ENCODE measurements at places on chromosomes 5 and 9. TPM values are rescaled to one million over a fixed set of nuclear protein-coding genes. Genes with fewer than 3 reads are reported as not detected.

DNA sequence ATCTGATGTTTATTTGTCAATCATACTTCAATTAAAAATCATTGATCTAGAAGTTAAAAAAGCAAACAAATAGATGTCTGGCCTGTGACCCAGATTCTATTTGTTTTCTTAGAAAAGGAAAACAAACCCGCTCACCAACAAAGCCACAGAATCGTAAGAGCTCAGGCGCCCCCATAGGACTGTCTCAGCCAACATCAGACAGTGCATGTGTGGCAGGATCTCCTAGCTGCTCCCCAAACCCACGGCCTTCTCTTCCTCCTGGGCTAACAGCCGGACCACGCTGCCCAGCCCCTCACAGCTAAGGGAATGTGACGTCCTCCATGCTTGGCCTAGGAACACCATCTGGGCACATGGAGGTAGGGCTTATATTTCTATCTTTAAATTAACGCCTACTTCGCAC lies 19.4 kb downstream of the OR2Y1 start:
- H3K27ac ChIP-seq = no peak overlapping the region
- no peaks in the 10 kb centered on the region for H3K27me3 ChIP-seq
- H3K4me3 ChIP-seq = no peak overlapping the region
- H3K36me3 ChIP-seq = no peaks in the 10 kb centered on the region
- no peak for DNase-seq
- H3K4me1 ChIP-seq = no peaks in the 10 kb centered on the region

DNA sequence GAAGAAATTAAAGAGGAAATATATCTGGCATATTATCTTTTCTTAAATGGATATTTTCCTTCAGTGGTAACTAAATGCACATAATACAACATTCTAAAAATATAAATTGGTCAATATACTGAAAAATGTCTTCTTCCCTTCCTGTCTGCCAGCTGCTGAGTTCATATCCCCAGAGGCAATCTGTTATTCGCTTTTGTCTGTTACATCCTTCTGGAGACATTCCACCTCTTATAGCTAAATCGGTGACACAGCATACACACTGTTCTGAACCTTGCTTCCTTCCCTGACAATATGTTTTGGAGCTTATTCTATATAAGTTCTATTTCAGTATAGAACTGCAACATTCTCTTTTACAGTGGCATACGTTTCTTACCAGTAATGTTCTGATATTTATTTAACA lies 147.8 kb downstream of the TENT4A start:
- no peaks in the 10 kb centered on the region for H3K4me1 ChIP-seq
- H3K27ac ChIP-seq = no peak overlapping the region
- no peaks in the 10 kb centered on the region for H3K36me3 ChIP-seq
- DNase-seq = no peak

- DNase-seq = no peak
- peaks cover 53% of the 10 kb centered on the region for H3K27me3 ChIP-seq
- H3K27ac ChIP-seq = no peak overlapping the region
These were observed 1.0 kb downstream of the GGTA1 start for GRCh38 chr9:121498487-121499176.

GRCh38 chr9:21141427-21141882 lies at the start of gene IFNW1:
Gene IFNW1, minus strand, starts transcription at chr9:21141832. Its CDS starts 262 bp downstream, at chr9:21141570.
- DNase-seq = no peak
- peaks cover 7% of the 10 kb centered on the region for H3K4me1 ChIP-seq
- no peaks in the 10 kb centered on the region for H3K36me3 ChIP-seq
- no peaks in the 10 kb centered on the region for H3K27me3 ChIP-seq
- no peak within 1 kb of the TSS for H3K27ac ChIP-seq
- no peak within 1 kb of the TSS for H3K4me3 ChIP-seq

DNA sequence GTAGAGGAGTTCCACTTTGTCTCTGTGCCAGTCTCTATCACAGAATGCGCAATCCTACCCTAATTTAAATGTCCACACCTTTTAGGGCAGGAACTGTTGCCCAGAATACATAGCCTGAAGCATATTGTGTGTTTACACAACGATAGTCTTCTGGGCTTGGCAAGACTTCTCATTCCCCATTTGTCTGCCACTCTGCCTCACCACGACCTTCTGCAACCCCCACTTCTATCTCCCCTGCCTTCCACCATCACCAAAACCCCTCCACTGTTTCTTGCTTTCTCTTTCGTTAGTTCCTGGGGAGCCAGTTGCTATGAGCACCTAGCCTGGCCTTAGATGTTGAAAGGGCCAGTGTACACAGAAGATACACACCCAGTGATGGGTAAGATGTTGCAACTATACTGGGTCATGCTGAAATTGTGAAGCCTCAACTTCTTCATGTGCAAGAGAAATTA lies 883 bp upstream of the RNF145 start:
- no peaks in the 10 kb centered on the region for H3K36me3 ChIP-seq
- no peak overlapping the region for H3K27ac ChIP-seq
- no peak for DNase-seq
- peaks cover 10% of the 10 kb centered on the region for H3K4me1 ChIP-seq
- peak overlapping the region; percentile 78 for H3K4me3 ChIP-seq
- no peaks in the 10 kb centered on the region for H3K27me3 ChIP-seq

DNA sequence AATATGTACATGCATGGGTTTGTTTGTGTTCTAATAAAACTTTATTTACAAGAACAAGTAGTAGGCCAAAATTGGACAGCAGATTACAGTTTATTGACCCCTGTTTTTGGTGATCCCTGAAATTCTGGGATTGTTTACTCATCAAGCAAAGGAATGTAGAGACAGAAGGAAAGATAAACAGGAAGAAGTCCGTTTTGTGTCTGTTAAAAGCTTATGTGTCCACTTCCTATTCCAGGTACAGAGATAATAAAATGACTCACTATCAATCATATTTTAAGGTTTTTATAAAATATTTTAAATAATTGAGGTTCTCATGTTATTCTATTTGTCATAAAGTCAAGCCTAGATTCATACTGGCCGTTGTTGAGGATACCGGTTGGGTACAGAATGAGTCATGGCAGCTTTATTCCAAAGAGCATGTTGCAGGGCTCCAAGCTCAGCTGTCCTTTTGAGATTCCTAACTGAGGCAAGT lies 214.9 kb upstream of the DAB2 start:
- no peak for DNase-seq
- no peak overlapping the region for H3K27ac ChIP-seq
- no peak overlapping the region for H3K4me3 ChIP-seq
- no peaks in the 10 kb centered on the region for H3K4me1 ChIP-seq

GRCh38 chr9:131773911-131774379 lies 34.1 kb upstream of the RAPGEF1 start:
- H3K36me3 ChIP-seq = no peaks in the 10 kb centered on the region
- peak; percentile 4 for DNase-seq
- H3K27ac ChIP-seq = no peak overlapping the region
- H3K4me1 ChIP-seq = no peaks in the 10 kb centered on the region
- H3K4me3 ChIP-seq = no peak overlapping the region

DNA sequence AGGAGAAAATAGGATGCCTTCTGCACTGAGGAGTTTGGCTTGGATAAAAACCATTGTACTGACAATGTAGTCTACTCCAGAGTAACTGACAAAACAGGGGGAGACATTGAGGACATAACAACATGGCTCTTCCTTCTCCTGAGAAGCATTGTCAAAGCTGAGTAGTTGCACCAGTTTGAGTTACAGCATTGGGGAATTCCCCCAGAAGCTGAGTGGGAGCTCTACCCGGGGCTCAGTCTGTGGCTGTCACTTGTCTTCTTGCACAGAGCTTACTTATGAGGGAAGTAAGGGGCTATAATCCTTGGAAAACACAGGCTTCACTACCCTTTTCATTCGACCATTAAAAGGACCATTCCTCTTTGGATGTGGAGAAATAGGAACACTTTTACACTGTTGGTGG lies 21.2 kb downstream of the HSPB3 start:
- H3K27ac ChIP-seq = no peak overlapping the region
- H3K4me3 ChIP-seq = no peak overlapping the region
- H3K27me3 ChIP-seq = no peaks in the 10 kb centered on the region
- DNase-seq = no peak
- H3K36me3 ChIP-seq = no peaks in the 10 kb centered on the region
- no peaks in the 10 kb centered on the region for H3K4me1 ChIP-seq

- H3K27ac ChIP-seq = no peak overlapping the region
- no peak overlapping the region for H3K4me3 ChIP-seq
- no peaks in the 10 kb centered on the region for H3K36me3 ChIP-seq
- DNase-seq = no peak
These were observed 23.9 kb upstream of the LPCAT1 start for GRCh38 chr5:1547655-1548054.

DNA sequence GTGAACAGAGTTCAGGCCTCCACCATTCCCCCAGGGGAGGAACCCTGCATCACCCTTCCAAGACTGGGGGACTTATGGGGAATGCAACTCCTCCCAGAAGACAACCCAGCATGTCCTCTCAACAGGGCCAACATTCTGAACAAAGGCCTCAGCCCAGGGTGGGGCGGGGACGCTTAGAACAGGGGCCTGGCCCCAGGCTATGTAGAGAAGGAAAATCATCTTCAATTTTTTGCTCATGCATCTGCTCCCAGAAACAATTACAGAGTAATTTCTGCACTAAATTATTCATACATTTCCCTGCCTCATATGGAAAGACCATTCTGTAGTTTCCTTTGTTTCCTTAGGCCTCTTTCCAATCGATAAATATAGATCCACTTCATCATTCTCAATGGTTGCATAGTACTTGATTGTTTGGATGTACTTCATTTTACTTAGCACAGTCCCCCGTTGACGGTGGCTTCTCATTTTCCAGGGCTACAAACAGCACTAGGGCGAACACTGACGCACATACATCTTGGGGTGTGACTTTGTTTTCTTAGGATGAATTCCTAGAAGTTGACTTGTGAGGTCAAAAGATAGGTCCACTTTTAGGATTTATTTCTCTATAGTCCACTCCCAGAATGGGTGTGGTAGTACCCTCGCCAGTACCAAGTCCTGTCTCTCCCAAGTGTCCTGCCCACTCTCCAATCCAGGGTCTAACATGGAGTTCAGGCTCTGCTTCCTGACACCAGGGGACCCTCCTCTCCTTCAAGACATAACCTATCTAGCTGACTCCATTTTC lies 27.2 kb upstream of the SMU1 start:
- H3K27ac ChIP-seq = no peak overlapping the region
- H3K27me3 ChIP-seq = no peaks in the 10 kb centered on the region
- H3K4me1 ChIP-seq = no peaks in the 10 kb centered on the region
- no peak overlapping the region for H3K4me3 ChIP-seq
- no peak for DNase-seq
- no peaks in the 10 kb centered on the region for H3K36me3 ChIP-seq

DNA sequence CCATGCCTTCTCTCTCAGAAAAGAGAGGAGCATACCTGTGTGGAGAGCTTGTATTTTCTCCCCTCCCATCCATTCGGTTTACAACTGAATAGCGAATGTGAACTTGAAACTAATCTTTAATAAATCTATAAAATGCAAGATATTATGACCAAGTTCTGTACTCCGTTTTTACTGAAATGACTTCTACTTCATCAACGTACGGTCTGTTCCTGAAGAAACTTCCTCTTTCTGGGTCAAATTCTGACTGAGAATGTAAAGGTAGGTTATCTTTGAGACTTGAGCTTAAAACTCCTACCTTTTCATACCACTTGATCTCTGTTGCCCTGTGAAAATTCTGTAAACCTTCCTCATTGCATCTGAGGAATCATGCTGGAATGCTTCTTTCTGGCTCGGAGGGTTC lies 4.2 kb upstream of the CTNNAL1 start:
- no peak overlapping the region for H3K4me3 ChIP-seq
- H3K27ac ChIP-seq = no peak overlapping the region
- DNase-seq = no peak

- H3K36me3 ChIP-seq = no peaks in the 10 kb centered on the region
- H3K4me1 ChIP-seq = no peaks in the 10 kb centered on the region
- no peak overlapping the region for H3K4me3 ChIP-seq
- H3K27ac ChIP-seq = no peak overlapping the region
- DNase-seq = no peak
These were observed 23.6 kb upstream of the PDE4D start for GRCh38 chr5:59917121-59917520.

DNA sequence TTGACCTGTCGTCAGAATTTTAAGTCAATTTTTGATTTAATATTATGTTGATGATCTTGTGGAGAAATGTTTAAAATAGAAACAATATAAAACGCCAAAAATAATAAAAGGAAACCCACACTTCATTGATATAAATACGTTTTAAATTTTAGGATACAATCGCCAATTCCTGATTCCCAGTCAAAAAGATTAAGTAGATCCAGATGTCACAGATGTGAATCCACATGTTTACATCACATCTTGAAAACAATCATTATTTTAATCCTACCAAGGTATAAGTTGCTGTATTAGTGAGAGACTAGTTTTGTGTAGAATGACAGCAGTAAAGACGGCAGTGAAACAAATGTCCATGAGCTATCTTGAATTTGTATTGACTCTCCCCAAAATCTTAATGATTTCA lies 4.9 kb downstream of the TAS2R1 start:
- no peaks in the 10 kb centered on the region for H3K36me3 ChIP-seq
- no peak overlapping the region for H3K4me3 ChIP-seq
- H3K27me3 ChIP-seq = no peaks in the 10 kb centered on the region
- no peak for DNase-seq
- H3K27ac ChIP-seq = no peak overlapping the region

- no peak for DNase-seq
- H3K27ac ChIP-seq = no peak overlapping the region
- no peaks in the 10 kb centered on the region for H3K4me1 ChIP-seq
- no peaks in the 10 kb centered on the region for H3K36me3 ChIP-seq
These were observed 325.3 kb upstream of the GRAMD2B start for GRCh38 chr5:126097876-126098275.

- no peak for DNase-seq
- no peaks in the 10 kb centered on the region for H3K27me3 ChIP-seq
- no peaks in the 10 kb centered on the region for H3K36me3 ChIP-seq
- no peak overlapping the region for H3K27ac ChIP-seq
- H3K4me3 ChIP-seq = no peak overlapping the region
These were observed 1185.5 kb upstream of the WWC1 start for GRCh38 chr5:167105941-167106340.

- no peak overlapping the region for H3K27ac ChIP-seq
- H3K36me3 ChIP-seq = peaks cover 78% of the 10 kb centered on the region
- H3K27me3 ChIP-seq = no peaks in the 10 kb centered on the region
- H3K4me3 ChIP-seq = no peak overlapping the region
- peaks cover 12% of the 10 kb centered on the region for H3K4me1 ChIP-seq
These were observed 14.2 kb downstream of the IARS1 start for GRCh38 chr9:92279302-92279701.

DNA sequence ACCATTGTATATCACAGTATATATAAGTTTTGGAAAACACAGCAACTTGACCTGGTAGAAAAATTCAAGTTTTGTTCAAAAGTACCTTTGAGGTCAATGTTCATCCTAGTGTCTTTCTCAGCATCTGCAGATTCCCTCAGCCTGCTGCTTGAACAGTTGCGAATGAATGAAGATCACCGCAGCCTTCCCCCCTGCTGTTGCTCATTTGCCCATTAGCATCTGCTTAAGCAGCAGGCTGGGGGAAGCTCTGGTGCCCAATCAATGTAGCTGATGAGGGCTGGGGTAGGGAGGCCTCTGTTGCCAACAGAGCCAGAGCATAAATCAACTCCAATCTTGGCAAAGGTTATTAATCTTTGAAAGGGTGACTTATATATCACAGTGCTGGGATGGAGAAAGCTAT lies 586.5 kb upstream of the PTPRD start:
- no peak overlapping the region for H3K27ac ChIP-seq
- H3K36me3 ChIP-seq = no peaks in the 10 kb centered on the region
- no peak overlapping the region for H3K4me3 ChIP-seq
- no peaks in the 10 kb centered on the region for H3K27me3 ChIP-seq

- H3K27ac ChIP-seq = no peak overlapping the region
- DNase-seq = no peak
- no peak overlapping the region for H3K4me3 ChIP-seq
- no peaks in the 10 kb centered on the region for H3K4me1 ChIP-seq
These were observed 166.7 kb downstream of the GAPVD1 start for GRCh38 chr9:125428060-125428901.

The PCDHA1 gene
- not detected for total RNA-seq

The SLC45A2 gene
- not detected for total RNA-seq

The NTNG2 gene
- 2.6 TPM for total RNA-seq

The LCP2 gene
- 154 TPM for total RNA-seq

The ZNF483 gene
- 32.9 TPM for total RNA-seq

The HAVCR1 gene
- 1.5 TPM for total RNA-seq

Measured in CD4-positive, alpha-beta T cell (primary cell).